ENCODE measurements at places on chromosomes 1 and 21.

GRCh38 chr1:178580876-178581275, 68.0 kb downstream of the TEX35 start:
- no peak for DNase-seq

- DNase-seq, result no peak
Measured at GRCh38 chr1:14922942-14923726, 230.4 kb upstream of the TMEM51 start.

- DNase-seq, result no peak
Measured at GRCh38 chr1:31239653-31240241, at the start of gene NKAIN1. NKAIN1 (minus strand) TSS chr1:31239887; CDS start chr1:31239547, 340 bp downstream.

GRCh38 chr1:66294707-66295370, 239.1 kb upstream of the SGIP1 start:
- DNase-seq, result no peak

DNA sequence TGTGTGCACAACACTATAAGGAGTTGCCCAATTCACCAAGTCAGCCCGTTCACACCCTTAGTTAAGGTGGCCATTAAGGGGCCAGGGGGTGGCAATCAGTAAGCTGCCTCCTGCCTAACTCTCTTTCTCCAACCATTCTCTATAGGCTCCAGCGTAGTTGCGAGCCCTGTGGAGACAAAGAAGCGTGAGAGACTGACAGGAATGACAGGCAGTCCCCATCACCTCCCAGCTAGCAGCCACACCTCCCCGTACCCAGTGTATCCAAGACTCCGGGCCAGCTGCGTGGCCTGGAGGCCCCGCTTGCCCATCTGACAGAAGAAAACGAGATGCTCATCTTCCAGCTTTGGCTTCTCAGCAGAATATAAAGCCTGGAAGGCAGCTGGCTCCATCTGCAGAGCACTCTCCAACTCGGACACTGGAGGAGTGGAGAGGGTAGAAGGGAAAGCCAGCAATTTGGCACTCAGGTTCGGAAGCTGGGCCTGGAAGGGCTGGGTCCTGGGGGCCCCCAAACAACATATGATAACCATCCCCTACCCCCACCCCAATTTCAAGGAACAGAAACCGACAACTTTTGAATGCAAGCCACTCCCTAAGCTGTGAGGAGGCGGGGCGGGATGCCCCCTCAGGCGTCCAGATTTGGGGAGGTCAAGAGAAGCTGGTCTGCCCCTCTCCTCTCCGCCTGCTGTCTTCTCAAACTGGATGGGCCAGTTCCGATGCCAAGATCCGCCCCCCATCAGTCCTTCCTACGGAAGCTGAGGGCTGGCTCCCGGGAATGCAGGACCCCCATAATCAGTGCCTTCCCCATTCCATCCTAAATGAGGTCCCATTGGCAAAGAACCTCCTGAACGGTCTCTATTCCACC, 872 bp downstream of the TSTD1 start:
- DNase-seq, result no peak
